ENCODE measurements at places on chromosomes 16 and 17.

DNA sequence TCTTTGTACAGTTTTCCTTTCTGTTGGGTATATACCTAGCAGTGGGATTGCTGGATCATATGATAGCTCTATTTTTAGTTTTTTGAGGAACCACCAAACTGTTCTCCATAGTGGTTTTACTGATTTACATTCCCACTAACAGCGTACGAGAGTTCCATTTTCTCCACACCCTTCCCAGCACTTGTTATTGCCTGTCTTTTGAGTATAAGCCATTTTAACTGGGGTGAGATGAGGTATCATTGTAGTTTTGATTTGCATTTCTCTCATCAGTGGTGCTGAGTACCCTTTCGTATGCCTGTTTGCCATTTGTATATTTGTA, 887 bp upstream of the EVI2B start:
- no peak for DNase-seq

DNA sequence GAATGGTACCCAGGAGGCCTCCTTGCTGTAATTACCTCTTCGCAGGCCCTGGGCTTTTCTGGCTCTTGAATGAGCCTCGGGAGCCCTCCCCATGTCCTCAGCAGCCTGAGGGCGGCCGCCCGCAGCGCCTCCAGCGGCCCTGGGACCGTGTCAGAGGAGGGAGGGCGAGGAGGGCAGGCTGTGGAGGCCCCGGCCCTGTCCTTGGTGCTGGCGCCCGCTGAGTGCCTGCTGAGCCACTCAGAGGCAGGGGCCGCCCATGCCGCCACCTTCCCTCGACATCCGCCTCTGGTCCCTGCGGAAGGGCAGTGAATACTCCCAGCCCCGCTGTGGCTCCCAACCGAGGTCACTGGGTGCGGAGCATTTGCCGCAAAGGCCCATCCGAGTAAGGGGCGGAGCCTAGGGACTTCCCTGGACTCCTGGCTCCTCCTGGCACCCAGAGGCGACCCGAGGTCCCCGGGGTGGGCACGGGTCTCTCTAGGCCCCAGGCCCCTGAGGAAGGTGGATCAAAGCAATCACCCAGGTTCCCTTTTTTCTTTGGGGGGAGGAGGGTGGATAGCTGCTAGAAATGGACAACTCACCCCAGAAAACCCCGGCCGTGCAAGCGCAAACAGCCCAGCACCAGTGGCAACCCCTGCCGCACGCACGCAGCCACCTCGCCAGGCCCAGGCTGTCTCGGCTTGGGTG, 2.8 kb downstream of the RBFOX3 start:
- DNase-seq, result no peak

DNA sequence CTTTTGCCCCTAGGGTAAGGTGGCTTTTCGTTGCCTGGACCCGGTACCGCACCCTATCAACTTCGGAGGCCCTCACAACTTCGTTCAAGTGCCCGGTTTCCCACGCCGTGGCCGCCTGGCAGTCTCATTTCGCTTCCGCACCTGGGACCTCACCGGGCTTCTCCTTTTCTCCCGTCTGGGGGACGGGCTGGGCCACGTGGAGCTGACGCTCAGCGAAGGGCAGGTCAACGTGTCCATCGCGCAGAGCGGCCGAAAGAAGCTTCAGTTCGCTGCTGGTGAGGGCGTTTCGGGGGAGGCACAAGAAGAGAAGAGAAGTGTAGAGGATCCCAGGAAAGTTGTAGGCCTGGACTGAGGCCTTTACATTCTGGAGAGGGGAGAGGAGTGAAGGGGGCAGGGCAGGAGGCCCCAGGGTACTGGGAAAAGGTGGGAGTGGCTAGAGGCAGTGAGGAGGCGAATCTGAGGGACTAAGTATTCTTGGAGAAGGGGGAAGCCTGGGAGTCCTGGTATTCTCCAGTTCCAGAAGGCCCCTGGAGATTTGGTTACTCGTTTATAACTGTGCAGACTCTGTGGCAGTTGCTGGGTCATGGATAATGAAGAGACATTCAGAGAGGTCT, 5.5 kb downstream of the CNTNAP1 start:
- no peak for DNase-seq

DNA sequence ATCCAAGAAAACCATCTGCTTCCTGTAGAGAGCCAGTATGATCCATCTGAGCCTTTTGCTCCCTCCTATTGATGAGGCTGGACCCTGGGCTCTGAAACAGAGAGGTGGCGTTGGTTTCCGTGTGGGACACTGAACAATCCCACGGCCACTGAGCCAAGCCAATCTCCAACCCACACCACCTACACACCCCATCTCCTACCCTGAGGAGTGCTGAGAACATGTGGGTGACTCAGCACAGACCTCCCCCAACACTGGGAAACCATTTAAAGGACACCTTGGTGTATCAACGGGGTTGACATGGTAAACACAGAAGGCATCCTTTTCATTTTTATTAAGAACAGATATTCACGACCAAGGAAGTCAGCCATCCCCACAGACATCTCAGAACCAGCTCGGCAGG, 332.1 kb downstream of the SLC39A11 start:
- DNase-seq, result no peak

DNA sequence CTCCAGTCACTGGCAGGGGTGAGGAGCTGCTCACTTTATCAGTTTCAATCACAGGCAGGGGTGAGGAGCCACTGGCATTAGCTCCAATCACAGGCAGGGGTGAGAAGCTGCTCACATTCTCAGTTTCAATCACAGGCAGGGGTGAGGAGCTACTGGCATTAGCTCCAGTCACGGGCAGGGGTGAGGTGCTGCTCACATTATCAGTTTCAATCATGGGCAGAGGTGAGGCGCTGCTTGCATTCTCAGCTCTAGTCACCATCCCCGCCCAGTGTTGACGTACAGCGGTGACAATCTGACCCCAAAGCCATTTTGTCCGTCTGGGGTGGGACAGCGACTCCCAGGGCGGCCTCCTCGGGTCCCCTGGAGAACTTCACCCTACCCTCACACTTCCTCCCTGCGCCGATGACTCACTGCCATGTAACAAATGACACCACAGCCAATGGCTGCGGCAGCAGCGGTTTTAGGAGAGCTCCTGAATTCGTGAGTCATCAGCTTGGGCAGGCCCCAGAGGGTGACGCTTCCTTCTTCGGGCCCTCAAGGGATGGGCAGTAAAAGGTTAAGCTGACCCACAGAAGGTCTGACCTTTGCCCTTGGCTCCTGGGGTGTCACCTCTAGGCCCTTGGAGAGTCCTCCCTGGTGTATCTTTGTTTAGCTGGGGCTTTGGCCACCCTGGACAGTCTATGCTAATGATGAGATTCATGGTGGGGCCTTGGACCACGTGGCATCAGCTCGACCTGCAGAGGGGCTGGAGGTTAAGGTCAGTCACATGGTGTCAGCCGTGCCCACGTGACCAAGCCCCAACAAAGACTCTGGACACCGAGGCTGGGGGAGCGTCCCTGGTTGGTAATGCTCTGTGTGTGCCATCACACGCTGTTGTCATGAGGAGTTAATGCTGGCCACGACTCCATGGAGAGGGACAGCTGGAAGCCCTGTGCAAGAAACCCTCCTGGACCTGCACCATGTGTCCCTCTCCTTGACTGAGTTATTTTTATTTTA, 171.7 kb downstream of the C16orf95 start:
- DNase-seq, result peak; percentile 99

DNA sequence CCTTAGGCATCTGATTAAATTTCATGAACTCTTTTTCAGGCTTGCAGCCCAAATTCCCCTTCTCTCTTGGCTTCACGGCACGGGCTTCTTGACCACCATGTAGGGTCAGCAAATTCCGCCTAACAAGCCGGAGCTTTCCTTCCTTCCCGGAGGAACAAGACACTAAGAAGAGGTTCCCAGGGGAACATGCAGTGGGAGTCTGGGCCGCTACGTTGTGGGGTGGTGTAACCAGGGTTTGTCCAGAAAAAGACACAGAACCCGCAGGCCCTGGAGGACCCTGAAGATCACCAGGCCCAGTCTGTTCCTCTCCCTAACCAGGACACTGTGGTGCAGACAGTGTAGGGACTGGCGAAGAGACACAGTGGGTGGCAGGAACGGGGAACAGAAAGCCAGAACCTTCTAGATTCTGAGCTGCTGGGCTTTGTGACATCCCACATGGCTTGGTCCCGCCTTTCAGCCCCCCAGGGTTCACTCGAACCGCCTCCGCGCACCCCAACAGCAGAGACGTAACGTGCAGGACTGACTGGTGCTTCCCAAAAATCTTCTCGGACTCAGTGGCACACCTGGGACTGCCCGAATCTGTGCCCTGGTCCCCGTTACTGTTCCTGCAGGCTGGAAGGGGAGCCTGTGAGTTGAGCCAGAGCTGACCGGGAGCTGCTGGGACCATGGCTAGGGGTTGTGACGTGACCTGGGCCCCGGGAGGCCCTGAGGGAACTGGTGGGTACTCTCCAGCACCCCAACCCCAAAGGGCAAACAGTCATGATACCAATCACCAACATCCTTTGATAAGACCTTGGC, 55.2 kb downstream of the TBC1D16 start:
- DNase-seq, result no peak

- no peak for DNase-seq
Measured at GRCh38 chr17:76466775-76467130, 650 bp upstream of the AANAT start.

GRCh38 chr17:75945211-75945610, 4.4 kb upstream of the FBF1 start:
- no peak for DNase-seq

- peak; percentile 37 for DNase-seq
Measured at GRCh38 chr17:28726226-28726626, at the start of gene TLCD1. TLCD1 (minus strand) TSS chr17:28726233; CDS start chr17:28726097, 136 bp downstream.

- peak; percentile 87 for DNase-seq
Measured at GRCh38 chr16:55592306-55592705, 25.8 kb downstream of the CAPNS2 start.

DNA sequence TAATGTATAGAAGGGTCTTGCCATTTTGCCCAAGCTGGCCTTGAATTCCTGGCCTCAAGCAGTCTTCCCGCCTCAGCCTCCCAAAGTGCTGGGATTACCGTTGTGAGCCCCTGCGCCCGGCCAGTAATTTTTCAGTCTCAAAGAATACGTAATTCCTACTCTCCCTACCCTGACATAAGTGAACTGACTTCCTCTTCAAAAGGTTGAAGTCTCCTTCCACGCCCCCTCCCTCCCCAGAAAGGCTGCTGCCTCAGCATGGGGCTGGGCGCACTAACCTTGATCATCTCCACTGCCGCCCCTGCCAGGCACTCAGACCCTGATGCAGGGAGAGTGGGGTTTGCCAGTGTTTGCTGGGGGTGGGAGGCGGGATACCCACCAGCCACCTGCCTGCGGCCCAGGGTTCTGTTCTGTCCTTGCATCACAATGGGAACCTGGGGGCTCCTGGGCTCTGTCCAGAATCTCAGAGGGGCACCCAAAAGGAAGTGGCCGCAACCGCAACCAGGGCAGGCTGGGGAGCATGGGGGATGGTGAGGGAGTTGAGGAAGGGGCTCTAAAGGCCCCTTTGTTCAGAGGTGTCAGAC, 27.5 kb downstream of the KIFC3 start:
- no peak for DNase-seq

GRCh38 chr17:42028791-42029127, 8.9 kb downstream of the NKIRAS2 start:
- no peak for DNase-seq

GRCh38 chr16:57873218-57873617, 70.9 kb upstream of the KIFC3 start:
- no peak for DNase-seq

DNA sequence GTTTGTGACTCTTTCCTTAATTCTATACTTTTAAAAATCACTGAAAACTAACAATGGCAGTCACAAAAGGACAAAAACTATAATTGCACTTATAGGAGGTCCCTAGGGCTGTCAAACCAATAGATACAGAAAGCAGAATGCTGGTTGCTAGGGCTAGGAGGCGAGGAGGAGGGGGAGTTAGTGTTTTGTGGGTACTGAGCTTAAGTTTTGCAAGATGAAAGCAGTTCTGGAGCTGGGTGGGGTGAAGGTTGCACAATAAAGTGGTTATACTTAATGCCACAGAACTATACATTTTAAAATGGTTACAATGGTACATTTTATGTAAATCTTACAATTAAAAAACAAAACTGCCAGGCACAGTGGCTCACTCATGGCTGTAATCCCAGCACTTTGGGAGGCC, 27.3 kb downstream of the NUBP1 start:
- peak; percentile 97 for DNase-seq

DNA sequence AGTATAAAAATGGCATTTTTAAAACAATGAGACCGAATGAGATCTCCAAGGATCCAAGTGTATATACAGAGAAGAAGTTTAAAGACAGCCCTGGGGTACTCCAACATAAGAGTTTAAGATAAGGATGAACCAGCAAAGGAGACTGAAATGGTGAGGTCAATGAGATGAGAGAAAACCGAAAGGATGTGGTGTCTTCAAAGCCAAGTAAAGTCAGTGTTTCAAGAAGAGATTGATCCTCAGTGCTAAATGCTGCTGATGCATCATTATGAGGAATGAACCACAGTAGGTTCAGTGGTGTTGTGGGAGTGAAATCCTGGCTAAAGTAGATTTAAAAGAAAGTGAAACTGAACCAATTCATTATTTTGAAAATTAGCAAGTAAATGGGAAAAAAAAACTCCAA, 38.1 kb upstream of the NLK start:
- no peak for DNase-seq

DNA sequence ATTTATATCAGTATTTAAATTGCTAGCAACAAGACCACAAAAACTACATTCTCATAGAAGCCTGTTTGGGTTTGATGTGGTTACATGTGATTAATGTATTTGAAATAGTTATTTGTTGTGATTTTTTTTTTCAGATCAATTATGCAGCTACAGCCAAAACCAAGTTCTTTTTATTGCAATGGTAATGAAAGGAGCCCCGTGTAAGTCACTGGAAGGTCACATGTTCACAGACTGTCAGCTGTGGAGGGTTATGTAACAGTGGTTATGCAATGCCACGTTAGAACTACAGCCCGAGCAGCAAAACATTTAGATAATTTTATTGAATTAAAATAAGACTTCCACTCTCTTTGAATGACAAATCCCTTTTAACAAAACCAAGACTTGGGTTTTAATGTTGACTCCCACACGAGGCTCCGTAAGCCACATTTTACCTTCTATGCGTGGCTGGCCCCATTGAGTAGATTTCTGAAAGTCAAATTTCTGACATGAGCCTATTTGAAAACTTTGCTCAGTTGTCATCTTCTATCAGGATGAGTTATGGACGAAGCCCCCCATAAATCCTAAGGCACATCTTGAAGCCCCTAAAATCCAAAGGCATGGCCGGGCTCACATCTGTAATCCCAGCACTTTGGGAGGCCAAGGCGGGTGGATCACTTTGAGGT, 41.8 kb upstream of the SEC14L1 start:
- peak; percentile 82 for DNase-seq

GRCh38 chr17:50934672-50935220, 68.6 kb upstream of the TOB1 start:
- DNase-seq, result no peak

- DNase-seq, result no peak
Measured at GRCh38 chr16:27700304-27700995, 150.5 kb downstream of the KATNIP start.

- peak; percentile 93 for DNase-seq
Measured at GRCh38 chr17:5513628-5514027, 27.3 kb downstream of the MIS12 start.

DNA sequence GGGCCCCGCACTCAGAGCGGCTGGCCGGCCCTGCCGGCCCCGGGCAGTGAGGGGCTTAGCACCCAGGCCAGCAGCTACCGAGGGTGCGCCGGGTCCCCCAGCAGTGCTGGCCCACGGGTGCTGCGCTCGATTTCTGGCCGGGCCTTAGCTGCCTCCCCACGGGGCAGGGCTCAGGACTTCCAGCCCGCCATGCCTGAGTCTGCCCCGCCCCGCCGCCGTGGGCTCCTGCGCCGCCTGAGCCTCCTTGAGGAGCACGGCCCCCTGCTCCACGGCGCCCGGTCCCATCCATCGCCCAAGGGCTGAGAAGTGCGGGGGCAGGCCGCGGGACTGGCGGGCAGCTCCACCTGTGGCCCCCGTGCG, 67.9 kb upstream of the AMZ2 start:
- no peak for DNase-seq

- DNase-seq, result no peak
Measured at GRCh38 chr16:58481931-58482330, 18.0 kb upstream of the NDRG4 start.
